ENCODE measurements at places on chromosomes 5 and 9. TPM values are rescaled to one million over a fixed set of nuclear protein-coding genes. Genes with fewer than 3 reads are reported as not detected.

The S1PR3 gene
- 19.4 TPM for total RNA-seq

The SPINK6 gene
- total RNA-seq = not detected

The VAV2 gene
- total RNA-seq = 36.0 TPM

The SHISAL2B gene
- not detected for total RNA-seq

The TMEFF1 gene
- total RNA-seq = 1.7 TPM

The TLE4 gene
- not detected for total RNA-seq

The LRRTM2 gene
- not detected for total RNA-seq

The PTPRD gene
- total RNA-seq = not detected

The PCDHGA9 gene
- total RNA-seq = not detected

DNA sequence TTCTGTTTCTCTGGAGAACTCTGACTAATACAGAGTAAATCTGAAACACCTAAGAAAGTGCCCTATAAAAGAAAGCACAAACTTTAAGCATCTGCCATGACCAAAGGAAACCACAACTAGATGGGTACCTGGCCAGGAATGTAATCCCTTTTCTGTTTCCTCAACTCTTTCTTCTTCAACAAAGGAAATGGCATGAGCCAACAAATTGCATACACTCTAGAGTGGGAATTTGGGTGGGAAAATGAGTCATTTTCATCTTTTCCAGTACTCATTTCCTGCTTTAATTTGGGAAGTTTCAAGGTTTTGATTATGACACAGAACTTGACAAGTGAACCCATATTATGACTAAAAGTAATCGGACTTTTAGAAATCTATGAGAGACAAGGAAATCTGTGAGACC lies 349.2 kb upstream of the RORB start:
- DNase-seq = no peak

DNA sequence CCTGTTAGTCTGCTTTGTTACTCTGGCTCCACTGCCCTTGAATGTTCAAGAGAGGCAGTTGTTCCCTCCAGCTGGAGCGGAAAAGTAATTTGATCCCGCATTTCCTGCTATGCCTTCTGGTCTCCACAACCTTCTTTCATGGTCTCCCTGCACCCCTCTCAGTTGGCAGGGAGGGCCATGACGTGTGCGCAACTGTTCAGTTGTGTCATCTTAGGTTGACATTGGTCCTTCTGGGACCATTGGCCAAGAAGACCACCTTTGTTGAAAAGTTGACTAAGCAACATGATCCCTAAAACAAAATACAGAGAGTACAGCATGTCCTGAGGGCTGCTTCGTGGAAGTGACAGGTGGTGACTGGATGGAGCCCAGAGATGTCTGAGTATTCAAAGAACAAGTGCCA lies 192.5 kb upstream of the TUT7 start:
- no peak for DNase-seq

DNA sequence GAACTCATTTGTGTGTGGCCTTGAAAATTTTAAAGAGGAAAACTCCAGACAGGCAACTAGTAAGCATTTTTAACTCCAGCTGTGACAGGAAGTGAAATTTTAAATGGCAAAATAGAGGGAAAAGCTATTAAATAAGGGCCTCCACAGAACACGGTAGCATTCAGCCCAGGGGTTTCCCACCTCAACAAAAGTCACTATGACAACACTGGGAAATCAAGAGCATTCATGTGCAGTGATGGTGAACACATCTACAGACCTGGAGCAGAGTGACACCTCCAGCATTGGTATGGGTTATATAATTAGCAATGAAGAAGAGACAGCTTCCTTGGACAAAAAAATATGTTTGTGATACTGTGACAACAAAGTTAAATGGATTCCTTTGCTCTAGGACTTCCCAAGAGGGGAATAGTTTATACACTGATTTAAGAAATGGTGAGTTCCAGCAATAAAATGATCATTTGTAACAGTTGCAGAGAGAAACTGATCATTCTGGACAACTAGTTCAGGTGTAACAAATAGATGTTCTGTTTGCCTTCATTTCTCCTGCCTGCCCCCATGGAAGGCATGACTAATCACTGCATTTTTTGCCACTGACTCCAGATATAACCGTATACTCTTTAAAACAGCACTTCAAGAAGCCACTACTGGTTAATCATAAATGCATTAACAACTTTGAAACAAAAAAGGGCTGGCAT lies 93.3 kb upstream of the SLC44A1 start:
- peak; percentile 10 for DNase-seq

GRCh38 chr9:111429175-111429574 lies 55.0 kb downstream of the ECPAS start:
- no peak for DNase-seq

DNA sequence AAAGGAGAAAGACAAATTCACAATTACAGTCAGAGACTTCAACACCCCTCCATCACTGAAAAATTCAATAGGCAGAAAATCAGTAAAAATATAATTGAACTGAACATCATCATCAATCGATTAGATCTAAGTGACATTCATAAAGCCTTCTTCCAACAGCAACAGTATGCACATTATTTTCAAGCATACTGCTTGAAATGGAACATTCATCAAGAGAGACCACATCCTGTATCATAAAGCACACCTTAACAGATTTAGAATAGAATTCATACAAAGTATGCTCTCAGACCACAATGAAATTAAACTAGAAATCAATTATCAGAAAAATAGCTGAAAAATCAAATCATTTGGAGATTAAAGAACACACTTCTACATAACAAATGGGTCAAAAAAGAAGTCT lies 39.1 kb downstream of the ERMP1 start:
- no peak for DNase-seq

- DNase-seq = no peak
Observed at GRCh38 chr5:132591145-132591544, 34.4 kb downstream of the RAD50 start.

GRCh38 chr5:61231813-61232212 lies 69.5 kb upstream of the SMIM15 start:
- no peak for DNase-seq

GRCh38 chr5:128035689-128036088 lies 47.9 kb upstream of the SLC12A2 start:
- no peak for DNase-seq

GRCh38 chr9:18796696-18797270 lies 236.2 kb downstream of the SAXO1 start:
- no peak for DNase-seq

GRCh38 chr9:1034271-1034670 lies 15.9 kb upstream of the DMRT2 start:
- DNase-seq = no peak

GRCh38 chr5:3139499-3139931 lies 388.0 kb upstream of the IRX2 start:
- no peak for DNase-seq

DNA sequence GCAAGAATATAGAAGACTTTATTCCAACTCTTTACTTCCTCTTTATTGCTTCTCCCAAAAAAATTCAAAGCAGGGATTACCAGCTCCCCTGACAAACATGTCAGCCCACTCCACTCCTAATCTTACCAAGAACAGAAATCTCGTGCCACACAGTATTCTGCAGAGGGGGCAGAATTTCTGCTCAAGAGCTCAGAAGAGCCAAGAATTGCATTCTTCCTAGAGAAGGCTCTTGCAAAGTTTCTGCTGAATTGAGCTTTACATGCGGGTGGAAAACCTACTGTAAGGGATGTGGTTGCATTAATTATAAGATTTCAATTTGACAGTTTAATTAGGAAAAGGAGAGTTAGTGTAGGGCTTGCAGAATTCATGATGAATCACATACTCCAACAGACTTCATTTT lies 428.5 kb downstream of the CETN3 start:
- DNase-seq = no peak

DNA sequence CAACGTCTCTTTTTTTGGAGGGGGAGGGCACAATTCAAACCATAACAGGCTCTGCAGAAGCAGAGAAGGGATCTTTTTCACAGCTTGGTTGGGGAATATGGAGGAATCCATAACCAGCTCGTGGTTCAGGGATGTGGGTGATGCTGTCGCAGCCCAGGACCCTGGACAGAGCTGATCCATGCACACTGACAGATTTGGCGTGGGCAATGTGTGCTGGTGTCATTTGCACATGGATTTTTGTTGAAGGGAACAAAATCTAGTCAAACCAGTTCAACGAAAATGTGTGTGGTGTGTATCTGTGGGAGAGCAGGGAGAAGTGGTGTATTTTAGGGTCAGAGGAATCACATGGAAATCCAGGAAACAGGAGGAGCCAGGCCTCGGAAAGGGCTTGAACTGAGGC lies 4.2 kb downstream of the DOCK2 start:
- DNase-seq = peak; percentile 12

DNA sequence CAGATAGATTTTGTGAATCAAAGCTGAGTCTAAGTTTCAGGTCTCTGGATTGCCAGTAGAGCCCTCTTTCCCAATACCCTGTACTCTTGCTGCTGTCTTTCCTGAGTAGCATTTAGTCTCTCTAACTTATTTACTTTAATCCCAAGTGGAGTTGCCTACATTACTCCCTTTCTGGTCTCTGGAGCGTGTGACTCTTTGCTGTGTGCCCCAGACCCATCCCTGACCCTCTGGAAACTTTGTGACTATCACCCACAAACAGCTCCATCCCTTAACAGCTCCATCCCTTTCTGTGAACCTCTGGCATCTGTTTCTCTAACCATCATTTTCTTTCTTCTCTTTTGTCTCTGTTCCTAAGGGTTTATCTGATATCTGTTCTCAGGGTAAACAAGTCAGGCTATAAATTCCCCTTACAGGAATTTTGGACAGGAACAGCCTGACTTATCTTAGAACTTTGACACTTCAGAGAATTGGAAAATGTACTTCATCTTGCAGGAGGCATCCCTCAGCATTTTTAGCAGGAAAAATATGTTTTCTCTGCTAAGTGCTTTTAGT lies 1167.1 kb upstream of the SEMA6A start:
- DNase-seq = no peak
